ENCODE measurements at places on chromosomes 6 and 20. TPM values are rescaled to one million over a fixed set of nuclear protein-coding genes. Genes with fewer than 3 reads are reported as not detected.
A peak's percentile ranks its signal among the peaks of the same experiment; 100 is the strongest.

The MCM9 gene
- total RNA-seq: 37.2 TPM

- peak; percentile 60 for DNase-seq
- H3K36me3 ChIP-seq: no peaks in the 10 kb centered on the region
- no peak overlapping the region for H3K27ac ChIP-seq
- H3K4me1 ChIP-seq: peaks cover 7% of the 10 kb centered on the region
- H3K4me3 ChIP-seq: no peak overlapping the region
Observed at GRCh38 chr6:36360241-36361054, 23.8 kb upstream of the BNIP5 start.

- DNase-seq: no peak
- no peaks in the 10 kb centered on the region for H3K36me3 ChIP-seq
- peaks cover 44% of the 10 kb centered on the region for H3K27me3 ChIP-seq
- peaks cover 2% of the 10 kb centered on the region for H3K4me1 ChIP-seq
- H3K4me3 ChIP-seq: no peak overlapping the region
- no peak overlapping the region for H3K27ac ChIP-seq
Observed at GRCh38 chr6:44481056-44481455, 93.5 kb downstream of the CDC5L start.

The RBBP8NL gene
- not detected for total RNA-seq

GRCh38 chr6:35436071-35436857, 15.9 kb upstream of the FANCE start:
- H3K4me1 ChIP-seq: no peaks in the 10 kb centered on the region

GRCh38 chr20:8853805-8854338, 215.0 kb upstream of the PLCB4 start:
- H3K27me3 ChIP-seq: no peaks in the 10 kb centered on the region
- no peak for DNase-seq
- no peaks in the 10 kb centered on the region for H3K4me1 ChIP-seq
- H3K36me3 ChIP-seq: no peaks in the 10 kb centered on the region
- no peak overlapping the region for H3K4me3 ChIP-seq

DNA sequence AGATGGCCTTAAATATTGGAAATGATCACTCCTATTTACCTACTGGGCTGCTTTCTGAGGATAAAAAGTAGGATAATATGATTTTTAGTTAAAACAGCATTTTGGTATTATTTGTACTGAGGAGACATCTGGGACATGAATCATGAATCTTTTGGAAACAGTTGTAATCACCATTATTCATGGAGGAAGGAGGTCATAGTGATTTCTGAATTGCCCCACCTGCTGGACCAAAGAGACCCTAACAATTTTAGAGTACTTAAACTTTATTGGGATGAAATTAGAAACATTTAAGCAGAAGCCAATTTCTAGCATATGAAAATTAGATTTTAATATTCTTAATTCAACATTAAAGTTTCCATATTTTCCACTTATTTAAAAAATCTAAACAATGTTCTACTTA, 108.4 kb upstream of the SIM1 start:
- no peaks in the 10 kb centered on the region for H3K27me3 ChIP-seq
- no peak overlapping the region for H3K27ac ChIP-seq
- H3K4me3 ChIP-seq: no peak overlapping the region

GRCh38 chr6:144094731-144095133, 641 bp downstream of the SF3B5 start:
- H3K27ac ChIP-seq: peak overlapping the region; percentile 96
- peaks cover 21% of the 10 kb centered on the region for H3K4me1 ChIP-seq
- H3K36me3 ChIP-seq: peaks cover 3% of the 10 kb centered on the region

- no peak overlapping the region for H3K27ac ChIP-seq
- no peaks in the 10 kb centered on the region for H3K27me3 ChIP-seq
- no peaks in the 10 kb centered on the region for H3K4me1 ChIP-seq
- no peak for DNase-seq
- H3K36me3 ChIP-seq: no peaks in the 10 kb centered on the region
Observed at GRCh38 chr6:80489911-80490635, 383.6 kb downstream of the BCKDHB start.

DNA sequence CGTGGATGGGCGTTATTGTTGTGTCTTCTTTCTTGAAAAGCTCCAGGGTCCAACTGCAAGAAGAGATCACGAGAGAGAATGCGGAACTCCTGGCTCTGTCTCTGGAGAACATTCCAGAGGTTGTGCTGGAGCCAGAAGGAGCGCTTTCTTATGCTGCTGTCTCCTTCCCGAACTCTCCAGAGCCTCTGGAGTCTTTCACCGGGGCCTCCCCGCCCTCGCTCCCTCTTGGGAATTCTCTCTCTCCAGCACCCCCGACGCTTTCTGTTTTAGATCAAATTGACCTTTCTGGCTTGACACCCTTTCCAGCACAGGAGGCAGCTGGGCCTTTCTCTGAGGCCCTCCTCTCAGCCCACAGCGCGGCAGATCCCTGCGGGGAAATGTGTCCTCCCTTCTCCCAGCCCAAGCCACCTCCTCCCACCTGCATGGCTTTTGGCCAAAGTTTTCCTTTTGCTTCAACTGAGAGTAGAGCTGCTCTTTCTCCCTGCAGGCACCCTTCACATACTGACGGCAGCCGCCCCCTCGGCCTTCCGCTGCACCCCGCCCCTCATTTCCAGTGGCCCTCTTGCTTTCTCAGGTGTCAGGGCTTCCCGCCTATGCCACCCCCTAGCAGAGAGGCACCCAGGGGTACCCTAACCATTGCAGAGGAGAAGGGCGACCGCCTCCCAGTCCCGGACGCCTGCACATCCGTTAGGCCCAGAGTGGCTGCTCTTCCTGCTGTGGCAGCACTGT, 6.6 kb upstream of the CCR6 start:
- H3K27me3 ChIP-seq: no peaks in the 10 kb centered on the region
- peak overlapping the region; percentile 100 for H3K4me3 ChIP-seq
- peaks cover 81% of the 10 kb centered on the region for H3K4me1 ChIP-seq
- no peak for DNase-seq
- peak overlapping the region; percentile 100 for H3K27ac ChIP-seq
- peaks cover 36% of the 10 kb centered on the region for H3K36me3 ChIP-seq
